ENCODE measurements at places on chromosomes 3 and 15.

DNA sequence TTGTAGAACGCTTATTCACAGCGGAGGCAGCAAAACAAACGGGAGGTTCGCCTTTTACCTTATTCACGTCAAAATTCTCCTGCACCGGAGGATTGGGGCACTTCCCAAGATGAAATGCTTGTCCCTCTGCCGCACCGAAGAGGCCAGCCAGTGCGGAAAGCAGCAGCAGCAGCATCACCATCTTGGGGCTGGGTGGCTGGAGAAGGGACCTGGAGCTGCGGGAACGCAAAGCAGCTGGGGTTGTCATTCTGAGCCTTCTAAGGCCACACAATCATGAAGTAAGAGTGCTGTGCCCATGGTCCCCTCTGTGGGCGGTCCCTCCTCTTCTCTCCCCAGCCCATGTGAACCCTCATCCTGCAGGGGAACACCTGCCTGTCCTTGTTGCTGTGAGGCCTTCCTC lies 4.5 kb downstream of the APOD start:
- DNase-seq = no peak

DNA sequence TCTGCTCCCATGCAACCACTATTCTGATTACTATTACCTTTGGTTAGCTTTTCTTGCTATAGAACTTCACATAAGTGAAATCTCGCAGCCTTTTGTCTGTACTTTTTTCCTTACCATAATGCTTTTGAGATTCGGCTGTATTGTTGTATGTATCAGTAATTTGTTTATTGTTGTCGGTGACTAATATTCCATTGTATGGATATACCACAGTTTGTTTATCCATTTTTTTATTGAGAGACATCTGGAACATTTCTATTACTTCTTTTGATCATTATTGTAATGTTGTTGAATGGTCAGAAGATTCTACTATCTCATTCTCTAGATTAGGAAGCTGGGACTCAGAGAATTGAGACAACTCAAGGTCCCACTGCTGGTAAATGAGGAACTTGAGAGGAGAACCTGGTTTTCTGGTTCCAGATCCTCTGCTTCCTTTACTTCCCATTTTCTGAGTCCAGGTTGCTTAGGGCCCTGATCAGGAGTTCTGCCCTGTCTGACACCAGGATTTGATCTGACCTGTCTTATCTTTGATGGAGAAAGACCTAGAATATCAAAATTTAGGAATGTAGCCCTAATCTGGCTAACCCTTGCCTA lies 18.2 kb upstream of the SPTSSB start:
- DNase-seq = no peak

- no peak for DNase-seq
Measured at GRCh38 chr15:70348226-70348543, 250.5 kb upstream of the TLE3 start.

DNA sequence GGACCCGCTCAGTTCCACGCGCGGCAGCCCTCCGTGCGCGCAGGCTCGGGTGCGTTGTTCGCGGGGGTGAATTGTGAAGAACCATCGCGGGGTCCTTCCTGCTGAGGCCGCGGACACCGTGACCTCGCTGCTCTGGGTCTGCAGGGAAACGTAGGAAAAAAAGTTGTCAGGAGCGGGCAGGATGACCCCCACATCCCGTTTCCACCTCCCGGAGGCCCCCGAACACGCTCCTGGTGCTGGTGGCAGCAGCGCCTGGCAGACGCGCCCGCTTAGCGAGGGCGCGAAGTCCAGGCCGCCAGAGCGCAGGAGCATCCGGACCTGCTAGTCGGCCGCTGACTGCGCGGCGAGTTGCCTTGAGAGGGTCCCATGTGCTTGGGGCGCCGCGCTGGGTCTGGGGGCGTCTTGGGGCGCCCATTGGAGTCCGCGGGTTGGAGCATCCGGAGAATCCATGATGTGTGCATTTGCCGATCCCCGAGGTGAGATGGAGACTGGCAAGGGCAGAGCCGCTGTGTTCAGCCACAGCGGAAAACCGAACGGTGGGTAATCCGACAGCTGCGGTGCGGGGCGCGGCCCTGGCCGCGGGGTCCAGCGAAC lies 520 bp downstream of the GREM1 start:
- no peak for DNase-seq

DNA sequence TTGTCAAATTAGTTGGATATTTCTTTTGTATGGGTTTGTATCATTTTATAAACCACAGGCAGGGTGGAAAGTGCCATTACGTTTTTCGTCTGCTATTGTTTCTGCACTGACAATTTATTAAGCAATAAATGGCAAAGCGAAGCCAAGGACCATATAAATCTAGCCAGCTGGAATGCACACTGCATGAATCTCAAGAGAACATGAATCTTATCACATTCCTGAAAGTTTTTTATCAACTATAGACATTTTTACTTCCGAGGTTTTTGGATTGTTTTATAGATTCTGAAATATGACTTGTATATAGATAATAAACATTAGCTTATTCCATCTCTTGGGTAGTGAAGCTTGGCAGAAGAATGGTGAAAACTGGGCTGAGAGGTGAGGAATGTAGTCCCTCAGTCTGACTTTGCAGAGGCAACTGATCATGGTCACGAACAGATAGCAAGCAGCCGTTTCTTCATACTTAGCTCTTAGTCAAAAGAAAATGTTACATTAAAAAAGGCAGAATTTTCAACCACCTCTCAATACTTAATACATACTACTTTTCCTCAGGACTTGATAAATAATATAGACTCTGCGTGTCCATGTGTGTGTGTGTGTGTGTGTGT lies 102.7 kb downstream of the OSBPL10 start:
- DNase-seq = no peak

DNA sequence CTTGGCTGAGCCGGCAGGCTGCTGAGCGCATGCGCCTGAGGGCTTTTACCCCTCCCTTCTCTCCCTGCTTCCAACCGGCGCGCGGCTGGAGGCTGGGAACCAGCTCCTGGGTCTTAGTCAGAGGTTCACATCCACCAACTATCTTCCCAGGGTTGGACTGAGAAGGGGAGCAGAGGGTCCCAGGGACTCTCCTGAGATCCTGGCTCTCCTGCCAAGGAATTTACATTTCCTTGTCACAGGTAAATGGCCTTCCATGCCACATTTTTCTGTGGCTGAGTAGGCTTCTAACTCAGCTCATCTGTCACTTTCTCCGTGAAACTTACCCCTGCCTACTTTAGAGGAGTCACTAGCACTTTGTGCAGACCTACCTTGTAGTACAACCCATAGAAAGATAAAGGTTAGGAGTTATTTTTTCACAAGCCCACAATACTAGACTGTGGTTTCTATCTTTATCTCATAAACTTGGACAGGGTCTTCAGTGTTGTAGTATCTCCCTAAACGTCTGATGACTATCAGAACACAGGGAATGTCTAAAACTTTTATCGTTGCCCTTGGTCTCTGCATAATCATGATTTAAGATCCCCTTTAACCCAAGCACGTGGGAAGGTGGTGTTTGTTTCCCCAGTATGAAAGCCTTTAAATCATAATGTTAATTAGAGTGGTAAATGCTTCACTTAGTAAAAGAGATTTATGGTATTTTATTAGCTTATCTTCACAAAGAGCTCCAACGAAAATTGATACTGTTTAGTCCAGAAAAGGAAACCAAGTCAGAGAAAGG lies 638 bp upstream of the TBC1D5 start:
- DNase-seq = no peak
